ENCODE measurements at places on chromosomes 11 and 22.

DNA sequence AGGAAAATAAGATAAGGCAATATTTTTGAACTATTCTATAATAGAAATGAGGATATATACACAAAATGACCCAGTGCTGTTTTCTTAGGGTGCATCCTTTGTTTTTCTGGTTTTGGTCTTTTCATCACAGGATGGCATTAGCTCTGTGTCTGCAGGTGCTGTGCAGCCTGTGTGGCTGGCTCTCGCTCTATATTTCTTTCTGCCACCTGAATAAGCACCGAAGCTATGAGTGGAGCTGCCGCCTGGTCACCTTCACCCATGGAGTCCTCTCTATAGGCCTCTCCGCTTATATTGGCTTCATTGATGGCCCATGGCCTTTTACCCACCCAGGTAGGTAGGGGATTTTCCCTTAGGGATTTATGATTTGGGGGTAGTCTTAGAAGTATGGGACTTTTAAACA lies 2.2 kb downstream of the TLCD5 start:
- peaks cover 6% of the 10 kb centered on the region for H3K27me3 ChIP-seq
- peaks cover 31% of the 10 kb centered on the region for H3K36me3 ChIP-seq
- peak overlapping the region; percentile 95 for H3K4me3 ChIP-seq
- peak overlapping the region; percentile 98 for H3K27ac ChIP-seq

DNA sequence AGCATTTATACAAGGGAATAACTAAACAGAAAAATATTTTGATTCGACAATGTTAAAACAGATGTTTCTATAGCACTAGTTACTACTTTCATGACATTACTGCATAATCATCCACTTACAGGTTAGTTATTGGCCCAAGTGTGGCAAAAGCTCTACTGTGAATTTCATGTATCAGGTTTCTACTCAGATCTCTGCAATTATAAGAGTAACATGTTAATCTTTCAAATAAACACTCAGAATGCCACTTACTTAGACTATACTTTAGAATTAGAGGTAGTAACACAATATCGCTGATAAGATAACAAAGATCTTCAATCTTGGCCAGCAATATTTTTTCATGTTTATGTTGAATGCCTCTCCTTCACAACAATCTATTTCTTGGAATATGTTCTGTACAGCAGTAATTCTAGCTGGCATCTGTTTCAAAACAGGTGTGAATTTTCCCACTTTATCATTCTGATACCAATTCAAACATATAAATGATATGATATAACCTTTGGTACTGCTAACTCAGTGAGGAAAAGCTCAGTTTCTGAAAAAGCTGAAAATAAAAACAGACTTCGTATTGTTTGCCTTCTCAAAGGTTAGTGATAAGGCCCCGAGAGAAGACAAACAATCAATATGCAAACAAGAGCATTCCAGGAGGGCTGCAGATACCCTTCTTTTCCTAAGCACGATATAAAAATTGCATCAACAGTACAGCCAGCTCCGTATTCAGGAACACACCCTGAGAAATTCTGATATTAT lies 11.0 kb upstream of the CCDC34 start:
- no peaks in the 10 kb centered on the region for H3K36me3 ChIP-seq
- no peaks in the 10 kb centered on the region for H3K27me3 ChIP-seq
- no peak overlapping the region for H3K4me3 ChIP-seq
- peaks cover 7% of the 10 kb centered on the region for H3K4me1 ChIP-seq
- no peak overlapping the region for H3K27ac ChIP-seq
- no peak for DNase-seq

DNA sequence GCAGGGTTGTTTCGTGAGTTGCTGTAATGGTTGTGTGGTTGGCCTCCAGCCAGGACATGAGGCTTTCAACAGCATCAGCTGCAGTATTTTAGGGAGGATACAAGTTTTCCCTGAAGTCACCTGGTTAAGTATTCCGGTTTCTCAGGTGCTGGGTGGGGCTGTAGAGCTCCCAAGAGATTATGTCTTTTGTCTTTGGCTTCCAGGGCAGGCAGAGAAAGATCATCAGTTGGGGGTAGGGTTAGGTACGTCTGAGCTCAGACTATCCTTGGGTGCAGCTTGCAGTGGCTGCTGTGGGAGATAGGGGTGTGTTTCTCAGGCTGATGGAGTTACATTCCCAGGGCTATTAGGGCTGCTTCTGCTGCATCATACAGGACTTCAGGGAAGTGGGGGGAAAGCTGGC lies 47.5 kb upstream of the MRGPRX1 start:
- no peak for DNase-seq
- H3K27me3 ChIP-seq = peaks cover 19% of the 10 kb centered on the region
- H3K27ac ChIP-seq = no peak overlapping the region
- no peaks in the 10 kb centered on the region for H3K36me3 ChIP-seq
- H3K4me3 ChIP-seq = no peak overlapping the region

- H3K27me3 ChIP-seq = no peaks in the 10 kb centered on the region
- no peak overlapping the region for H3K27ac ChIP-seq
- no peak overlapping the region for H3K4me3 ChIP-seq
- no peaks in the 10 kb centered on the region for H3K4me1 ChIP-seq
- H3K36me3 ChIP-seq = no peaks in the 10 kb centered on the region
- DNase-seq = no peak
Observed at GRCh38 chr11:93484716-93485115, 58.5 kb downstream of the SMCO4 start.

DNA sequence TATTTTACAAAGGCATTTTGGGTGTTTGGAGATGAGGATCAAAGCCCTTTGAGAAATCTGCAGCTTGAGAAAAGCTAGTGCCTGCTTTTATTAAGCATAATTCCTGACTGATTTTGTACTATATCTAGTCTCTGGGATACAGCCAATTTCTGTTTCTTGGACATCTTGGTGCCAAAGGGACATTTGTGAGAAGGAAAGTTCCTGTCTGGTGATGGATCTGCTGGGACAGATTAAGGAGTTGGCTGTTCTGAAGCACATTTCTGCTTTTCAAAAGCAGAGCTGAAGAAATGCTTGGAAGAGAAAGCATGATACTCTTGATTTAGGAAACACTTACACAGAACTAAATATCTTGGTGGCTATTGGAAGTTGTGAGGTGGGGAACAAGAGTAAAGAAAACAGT lies 254.6 kb upstream of the CCDC90B start:
- no peaks in the 10 kb centered on the region for H3K4me1 ChIP-seq
- DNase-seq = no peak
- no peaks in the 10 kb centered on the region for H3K36me3 ChIP-seq
- H3K27me3 ChIP-seq = peaks cover 3% of the 10 kb centered on the region
- no peak overlapping the region for H3K4me3 ChIP-seq

GRCh38 chr11:68297812-68298658 lies 14.4 kb upstream of the LRP5 start:
- DNase-seq = peak; percentile 54
- H3K4me1 ChIP-seq = peaks cover 5% of the 10 kb centered on the region
- H3K4me3 ChIP-seq = no peak overlapping the region

DNA sequence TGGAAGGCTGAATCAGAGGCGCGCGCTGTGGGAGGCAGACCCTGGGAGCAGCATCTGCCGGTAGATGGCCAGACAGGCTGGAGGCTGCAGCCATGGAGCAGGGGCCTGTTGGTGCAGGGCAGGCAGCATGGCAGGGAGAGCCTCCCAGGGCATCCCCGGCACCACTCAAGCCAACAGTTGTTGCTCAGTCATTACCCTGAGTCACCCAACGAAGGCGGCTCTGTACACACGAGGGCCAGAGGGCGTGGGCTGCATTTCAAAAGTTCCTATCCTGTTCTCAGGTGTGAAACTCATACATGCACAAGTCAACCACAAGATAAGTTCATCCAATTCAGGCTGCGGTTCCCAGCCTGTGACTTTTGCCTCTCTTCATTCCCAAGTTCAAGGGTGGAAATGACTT lies 2.6 kb downstream of the ANO1 start:
- H3K27ac ChIP-seq = no peak overlapping the region
- no peaks in the 10 kb centered on the region for H3K36me3 ChIP-seq
- peaks cover 54% of the 10 kb centered on the region for H3K27me3 ChIP-seq
- H3K4me3 ChIP-seq = no peak overlapping the region
- DNase-seq = no peak

- H3K27me3 ChIP-seq = no peaks in the 10 kb centered on the region
- DNase-seq = no peak
- peaks cover 21% of the 10 kb centered on the region for H3K4me1 ChIP-seq
- H3K27ac ChIP-seq = no peak overlapping the region
Observed at GRCh38 chr11:117378976-117379865, 51.6 kb downstream of the CEP164 start.

DNA sequence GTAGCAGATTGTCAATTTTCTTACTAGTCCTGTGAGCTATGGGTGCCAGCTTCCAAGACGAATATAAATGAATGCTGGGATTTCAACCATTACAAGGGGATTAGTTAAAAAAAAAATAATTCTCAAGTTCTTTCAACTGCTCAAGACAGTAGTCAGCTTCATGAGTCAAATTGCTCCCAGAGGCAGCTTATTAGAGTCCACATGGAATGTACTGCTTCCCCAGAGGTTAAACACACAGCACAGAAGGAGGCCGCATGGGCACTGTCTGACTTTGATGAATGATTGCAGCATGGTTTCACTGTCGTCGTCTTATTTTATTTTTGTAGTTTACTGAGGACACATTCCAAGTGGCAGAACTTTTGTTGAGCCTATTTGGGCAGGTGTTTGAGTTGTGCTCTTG lies 563.2 kb downstream of the TMEM135 start:
- no peak for DNase-seq
- H3K4me3 ChIP-seq = no peak overlapping the region
- no peak overlapping the region for H3K27ac ChIP-seq
- no peaks in the 10 kb centered on the region for H3K36me3 ChIP-seq
- H3K27me3 ChIP-seq = no peaks in the 10 kb centered on the region

- peaks cover 1% of the 10 kb centered on the region for H3K27me3 ChIP-seq
- DNase-seq = peak; percentile 89
- peak overlapping the region; percentile 63 for H3K4me3 ChIP-seq
- peaks cover 95% of the 10 kb centered on the region for H3K4me1 ChIP-seq
Observed at GRCh38 chr22:35783943-35784614, 66.4 kb downstream of the APOL5 start.

DNA sequence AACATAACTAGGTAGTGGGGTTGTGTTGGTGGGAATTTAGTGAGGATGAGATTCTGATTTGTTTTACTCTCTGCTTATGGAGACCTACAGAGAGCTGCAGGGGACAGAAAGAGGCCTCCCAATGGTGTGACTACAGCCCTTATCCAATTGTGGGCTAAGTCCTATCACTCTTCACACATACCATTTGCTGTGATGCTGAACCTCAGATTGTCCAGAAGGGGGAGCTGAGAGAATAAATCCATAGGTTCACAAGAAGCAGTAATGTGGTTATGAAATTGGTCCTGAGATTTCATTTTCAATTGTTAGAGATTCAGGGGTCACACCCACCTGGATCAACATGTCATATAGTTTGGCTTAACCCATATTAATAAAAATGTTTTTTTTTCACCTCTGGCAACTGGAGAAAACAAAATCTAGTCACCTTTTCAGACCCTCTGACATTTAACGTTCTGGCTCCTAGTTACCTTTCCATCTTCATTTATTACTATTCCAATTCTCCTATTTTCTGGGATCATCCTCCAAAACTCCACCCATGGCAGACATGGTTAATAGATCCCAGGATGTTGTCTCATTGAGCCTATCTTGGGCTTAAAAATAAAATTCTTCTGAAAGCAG lies 53.3 kb upstream of the PTPN5 start:
- H3K4me1 ChIP-seq = no peaks in the 10 kb centered on the region
- DNase-seq = peak; percentile 47
- no peak overlapping the region for H3K4me3 ChIP-seq
- H3K27me3 ChIP-seq = no peaks in the 10 kb centered on the region

- peaks cover 4% of the 10 kb centered on the region for H3K27me3 ChIP-seq
- H3K4me1 ChIP-seq = peaks cover 6% of the 10 kb centered on the region
Observed at GRCh38 chr22:24185001-24185500, 3.8 kb downstream of the SUSD2 start.

GRCh38 chr22:40890881-40891280 lies 29.0 kb upstream of the DNAJB7 start:
- peaks cover 13% of the 10 kb centered on the region for H3K36me3 ChIP-seq
- peak; percentile 0 for DNase-seq
- no peak overlapping the region for H3K27ac ChIP-seq
- no peak overlapping the region for H3K4me3 ChIP-seq
- H3K4me1 ChIP-seq = peaks cover 5% of the 10 kb centered on the region
- H3K27me3 ChIP-seq = no peaks in the 10 kb centered on the region

- peaks cover 6% of the 10 kb centered on the region for H3K4me1 ChIP-seq
- DNase-seq = peak; percentile 33
- H3K27ac ChIP-seq = no peak overlapping the region
Observed at GRCh38 chr11:48210052-48210451, 6.6 kb upstream of the OR4B1 start.

DNA sequence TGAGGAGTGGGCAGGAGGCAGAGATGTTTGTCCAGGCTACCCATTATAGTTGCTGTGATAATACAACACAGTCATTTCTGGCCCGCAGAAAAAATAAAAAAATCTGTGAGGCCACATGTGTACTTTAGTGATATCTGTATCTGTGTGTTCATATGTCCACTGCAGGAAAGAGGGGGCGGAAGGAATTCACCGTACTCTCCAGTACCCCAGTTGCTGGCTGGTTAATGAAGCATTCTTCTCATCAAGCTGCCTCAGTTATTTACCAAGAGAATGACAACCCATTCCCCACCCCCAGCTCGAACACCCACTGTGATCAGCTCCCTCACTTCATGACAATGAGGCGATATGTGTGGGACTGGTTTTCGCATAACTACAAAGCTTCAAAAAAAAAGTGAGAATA lies 309.3 kb downstream of the SOX6 start:
- H3K27me3 ChIP-seq = no peaks in the 10 kb centered on the region
- H3K4me1 ChIP-seq = no peaks in the 10 kb centered on the region
- H3K36me3 ChIP-seq = no peaks in the 10 kb centered on the region
- H3K4me3 ChIP-seq = no peak overlapping the region

- no peak overlapping the region for H3K27ac ChIP-seq
- DNase-seq = no peak
- H3K4me1 ChIP-seq = no peaks in the 10 kb centered on the region
- no peaks in the 10 kb centered on the region for H3K36me3 ChIP-seq
- H3K27me3 ChIP-seq = peaks cover 39% of the 10 kb centered on the region
- no peak overlapping the region for H3K4me3 ChIP-seq
Observed at GRCh38 chr11:20595101-20595500, 4.3 kb upstream of the SLC6A5 start.

GRCh38 chr22:49295465-49295743 lies 532.3 kb downstream of the BRD1 start:
- H3K4me3 ChIP-seq = no peak overlapping the region
- peaks cover 4% of the 10 kb centered on the region for H3K36me3 ChIP-seq
- no peak overlapping the region for H3K27ac ChIP-seq
- DNase-seq = no peak
- no peaks in the 10 kb centered on the region for H3K27me3 ChIP-seq

DNA sequence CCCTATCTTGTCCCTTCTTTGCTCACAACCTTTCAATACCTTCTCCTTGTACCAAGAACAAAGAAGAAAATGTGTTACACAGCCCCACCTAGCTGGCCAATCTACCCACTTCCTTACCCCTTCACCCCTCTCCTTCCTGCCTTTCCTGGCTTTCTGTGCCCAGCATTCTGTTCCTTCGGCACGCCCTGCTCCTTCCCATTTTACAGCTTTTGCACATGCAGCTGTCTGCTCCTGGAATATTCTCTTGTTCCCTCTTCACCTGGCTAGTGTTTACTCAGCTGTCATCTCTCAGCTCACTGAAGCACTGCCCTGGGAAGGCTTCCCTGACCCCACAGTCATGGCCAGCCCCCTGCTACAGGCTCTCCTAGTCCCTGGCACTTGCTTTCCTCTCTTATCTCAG lies 30.7 kb downstream of the SERPINH1 start:
- no peak overlapping the region for H3K27ac ChIP-seq
- H3K36me3 ChIP-seq = no peaks in the 10 kb centered on the region
- H3K27me3 ChIP-seq = peaks cover 30% of the 10 kb centered on the region
- DNase-seq = no peak
- no peak overlapping the region for H3K4me3 ChIP-seq

GRCh38 chr22:45551310-45552016 lies 48.8 kb downstream of the FBLN1 start:
- peaks cover 7% of the 10 kb centered on the region for H3K27me3 ChIP-seq
- H3K27ac ChIP-seq = peak overlapping the region; percentile 73
- peak overlapping the region; percentile 46 for H3K4me3 ChIP-seq
- peaks cover 71% of the 10 kb centered on the region for H3K4me1 ChIP-seq

Data from HFFc6 (cell line).